GM04504 (cell line): ENCODE measurements at places on chromosomes 5 and 9.

GRCh38 chr9:137371946-137372651, 50.9 kb downstream of the EXD3 start:
- no peak for DNase-seq

GRCh38 chr5:25423271-25423670, 778.5 kb upstream of the CDH10 start:
- DNase-seq: no peak

DNA sequence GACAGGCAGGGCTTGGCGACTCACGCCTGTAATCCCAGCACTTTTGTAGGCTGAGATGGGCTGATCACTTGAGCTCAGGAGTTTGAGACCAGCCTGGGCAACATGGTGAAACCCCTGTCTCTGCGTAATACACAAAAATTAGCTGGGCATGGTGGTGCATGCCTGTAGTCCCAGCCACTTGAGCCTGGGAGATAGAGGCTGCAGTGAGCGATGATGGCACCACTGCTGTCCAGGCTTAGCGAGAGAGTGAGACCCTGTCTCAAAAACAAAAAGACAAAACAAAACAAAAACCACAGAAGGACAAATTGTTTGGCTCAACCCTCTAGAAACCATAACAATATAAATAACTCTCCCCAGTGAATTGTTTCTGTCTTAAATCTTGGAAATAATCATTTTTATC, 92.6 kb upstream of the ERBIN start:
- no peak for DNase-seq

GRCh38 chr5:111782216-111782615, 25.2 kb upstream of the NREP start:
- no peak for DNase-seq

GRCh38 chr5:75324791-75325190, 12.2 kb upstream of the HMGCR start:
- DNase-seq: no peak

GRCh38 chr9:112905084-112905483, 14.4 kb upstream of the SLC46A2 start:
- no peak for DNase-seq

DNA sequence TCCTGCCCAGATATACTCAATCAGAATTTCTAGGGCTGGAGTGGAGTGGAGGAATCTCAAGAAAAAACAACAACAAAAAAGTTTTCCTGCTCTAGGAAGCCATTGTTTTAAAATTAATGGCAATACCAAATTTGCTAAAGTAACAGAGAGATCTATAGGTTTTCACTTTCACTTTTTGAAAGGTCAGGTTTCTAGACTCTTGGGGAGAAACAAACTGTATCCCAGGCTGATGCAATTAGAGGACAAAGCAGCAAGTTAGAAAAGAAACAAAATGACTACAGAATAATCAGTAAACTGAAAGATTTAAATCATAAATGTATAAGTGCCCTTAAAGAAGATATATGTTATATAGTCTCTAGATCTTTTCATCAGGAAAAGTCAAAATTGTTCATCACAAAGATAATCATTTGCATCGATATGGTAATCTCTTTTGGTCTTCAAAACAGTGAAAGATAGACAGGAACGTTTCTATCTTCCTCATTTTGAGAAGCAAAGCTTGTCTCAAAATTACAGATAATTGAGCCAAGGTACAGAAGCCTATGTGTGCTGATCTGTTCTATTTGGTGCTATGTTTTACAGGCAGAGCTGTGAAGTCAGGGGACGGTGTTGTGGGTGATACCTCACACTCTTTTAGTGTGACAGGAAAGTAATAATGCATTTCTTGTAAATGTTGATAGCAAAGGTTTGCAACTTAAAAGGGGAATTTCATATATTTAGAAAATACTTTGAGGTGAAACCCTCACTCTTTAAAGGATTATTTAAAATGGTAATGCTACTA, 1746.6 kb upstream of the C9orf72 start:
- no peak for DNase-seq

DNA sequence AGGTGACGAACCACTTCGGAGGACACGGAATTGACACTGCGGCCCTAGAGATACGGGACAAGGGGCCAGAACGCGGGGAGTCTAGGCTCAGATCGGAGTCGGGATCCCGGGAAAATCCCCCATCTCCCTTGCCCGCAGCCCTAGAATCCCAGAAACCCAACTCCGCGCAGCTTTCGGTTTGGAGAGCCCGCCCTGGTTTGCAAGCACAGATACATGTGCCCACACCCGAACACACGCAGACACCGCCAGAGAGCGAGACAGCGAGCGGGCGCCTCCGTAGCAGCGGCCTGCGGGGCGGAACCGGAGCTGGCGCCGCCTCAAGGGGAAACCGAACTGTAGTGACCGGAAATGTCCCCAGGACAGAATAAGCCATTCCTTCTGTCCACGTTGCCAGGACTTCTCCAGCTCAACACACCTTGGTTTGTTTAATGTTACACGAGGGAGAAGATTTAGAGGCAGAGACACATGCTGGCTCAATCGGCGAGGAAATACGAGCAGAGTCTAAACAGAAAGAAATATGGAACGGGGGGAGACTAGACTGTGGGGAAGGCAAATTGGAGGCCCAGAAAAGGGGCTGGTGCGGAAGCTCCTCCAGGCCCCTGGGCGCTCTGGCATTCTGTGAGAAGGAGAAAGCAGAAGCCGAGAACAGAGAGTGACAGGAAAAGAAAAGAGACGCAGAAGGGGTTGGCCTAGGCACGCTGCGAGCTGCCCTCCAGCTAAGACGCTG, 2.9 kb upstream of the PAX5 start:
- DNase-seq: no peak

- no peak for DNase-seq
Measured at GRCh38 chr5:158560170-158560569, 539.5 kb downstream of the EBF1 start.

DNA sequence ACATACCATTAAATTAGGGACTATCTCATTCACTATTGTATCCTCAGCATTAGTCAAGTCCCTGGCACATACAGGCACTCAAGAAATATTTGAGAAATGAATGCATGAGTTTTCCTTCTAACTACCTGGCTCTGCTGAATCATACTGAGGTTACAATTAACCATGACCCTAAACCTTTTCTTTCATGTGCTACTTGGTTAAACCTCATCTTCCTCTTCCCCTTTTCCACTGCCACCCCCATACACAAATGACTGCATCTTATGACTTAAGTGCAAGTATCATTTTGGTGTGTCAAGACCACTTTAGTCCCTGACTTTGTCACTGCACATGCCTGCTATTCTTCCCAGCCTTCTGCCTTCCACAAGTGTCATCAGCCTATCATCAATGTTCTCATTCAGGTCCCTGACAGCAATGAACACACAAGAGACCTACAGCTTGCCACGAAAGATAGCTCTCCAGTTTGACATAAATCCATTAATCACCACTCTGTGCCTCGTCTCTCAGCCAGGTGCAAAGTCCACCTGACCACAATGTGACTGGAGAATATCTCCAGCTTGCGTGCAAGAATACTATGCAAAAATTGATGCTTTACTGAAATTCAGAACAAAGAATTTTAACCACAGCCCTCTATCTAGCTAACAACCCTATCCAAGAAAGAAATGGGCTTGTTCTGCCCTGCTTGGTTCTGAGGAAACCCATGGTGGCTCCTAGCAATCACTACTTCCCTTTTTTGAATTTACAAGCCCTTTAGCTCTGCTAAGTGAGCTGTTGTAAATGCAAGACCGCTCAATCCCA, 74.5 kb downstream of the MAPKAP1 start:
- DNase-seq: no peak
